WTC11 (cell line): ENCODE measurements at places on chromosomes 5 and 9.

- no peak for DNase-seq
These were observed 379.2 kb downstream of the CTNND2 start for GRCh38 chr5:11525020-11525419.

DNA sequence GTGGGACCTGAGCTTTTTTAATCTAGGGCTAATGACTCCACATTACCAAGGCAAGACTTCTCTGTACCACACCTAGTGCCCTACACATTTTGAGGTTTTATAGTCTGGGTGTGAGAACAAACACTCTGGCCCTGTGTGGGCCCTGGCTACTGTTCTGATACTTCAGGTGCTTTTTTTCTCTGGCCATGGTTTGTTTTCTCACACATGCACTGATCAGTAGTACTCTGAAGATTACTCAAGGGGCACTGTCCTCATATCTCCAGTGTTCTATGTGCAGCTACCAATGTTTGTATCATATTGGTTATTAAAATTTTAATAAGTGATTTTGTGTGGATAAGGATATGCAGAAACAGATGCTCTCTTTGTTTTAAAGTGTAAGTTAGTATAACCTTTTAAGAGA lies 5.9 kb upstream of the C9orf40 start:
- DNase-seq = no peak

DNA sequence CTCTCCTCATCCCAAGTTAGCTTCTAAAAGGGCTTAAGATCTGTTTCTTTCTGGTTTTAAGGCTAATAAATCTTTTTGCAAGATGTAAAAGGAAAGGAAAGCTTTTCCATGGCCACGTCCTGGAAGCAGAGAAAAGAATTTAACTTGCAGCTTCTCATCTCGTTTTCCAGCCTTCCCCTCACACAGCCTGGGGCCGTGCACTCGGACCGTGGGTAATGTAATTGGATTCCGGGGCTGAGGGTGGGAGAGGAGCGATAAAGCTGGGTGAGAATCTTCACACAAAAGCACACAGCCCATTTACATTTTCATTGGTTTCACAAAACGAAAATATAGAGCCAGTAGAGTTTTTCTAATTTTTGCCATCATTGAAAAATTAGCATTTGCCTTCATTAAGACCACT lies 91.2 kb downstream of the IRX2 start:
- DNase-seq = no peak

DNA sequence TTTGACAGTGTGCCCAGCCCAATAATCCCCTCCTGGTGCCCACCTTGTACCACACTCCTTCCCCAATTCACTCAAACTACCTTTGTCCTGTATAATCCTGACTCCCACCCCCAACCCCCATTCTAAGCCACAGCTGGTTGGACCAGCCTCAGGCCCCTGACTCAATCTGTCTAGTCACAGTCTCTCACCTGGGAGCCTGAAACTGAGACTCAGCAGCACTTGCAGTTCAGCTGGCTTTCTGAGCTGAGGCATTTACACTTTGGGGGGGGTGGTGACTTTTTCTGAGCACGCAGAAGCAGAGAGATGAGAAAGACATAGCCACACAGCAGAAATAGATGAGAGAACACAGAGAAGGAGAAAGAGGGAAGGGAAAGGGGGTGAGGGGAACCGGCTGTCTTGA lies 247.3 kb downstream of the MAN2A1 start:
- no peak for DNase-seq

GRCh38 chr5:18113721-18114120 lies 479.5 kb downstream of the TAF11L14 start:
- DNase-seq = no peak

DNA sequence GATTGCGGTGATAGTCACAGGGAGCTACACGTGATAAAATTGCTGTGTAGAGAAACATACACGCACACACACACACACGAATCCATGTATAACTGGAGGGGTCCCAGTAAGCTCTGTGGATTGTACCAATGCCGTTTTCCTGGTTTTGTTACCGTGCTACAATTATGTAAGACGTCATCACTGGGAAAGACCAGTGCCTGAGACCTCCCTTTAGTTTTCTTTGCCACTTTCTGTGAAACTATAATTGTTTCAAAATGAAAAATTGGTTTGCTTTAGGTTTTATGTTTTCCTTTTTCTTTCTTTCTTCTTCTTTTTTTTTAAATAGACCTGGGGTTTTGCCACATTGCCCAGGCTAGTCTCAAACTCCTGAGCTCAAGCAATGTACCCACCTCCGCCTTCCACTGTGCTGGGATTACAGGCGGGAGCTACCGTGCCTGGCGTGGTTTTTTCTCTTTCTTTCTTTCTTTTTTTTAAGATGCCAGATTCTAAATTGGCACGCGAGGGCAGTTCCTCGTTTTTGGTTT lies 21.3 kb downstream of the OR2V2 start:
- DNase-seq = no peak

- DNase-seq = no peak
These were observed 201.0 kb upstream of the VLDLR start for GRCh38 chr9:2420543-2420942.

- no peak for DNase-seq
These were observed 36.5 kb downstream of the FOXD1 start for GRCh38 chr5:73411936-73412596.

- DNase-seq = no peak
These were observed 64.1 kb downstream of the WDR41 start for GRCh38 chr5:77427998-77428397.
